H54 (cell line): ENCODE measurements at places on chromosomes 6 and 20.

- DNase-seq, result no peak
These were observed 47.6 kb upstream of the MAP3K4 start for GRCh38 chr6:160943997-160944396.

DNA sequence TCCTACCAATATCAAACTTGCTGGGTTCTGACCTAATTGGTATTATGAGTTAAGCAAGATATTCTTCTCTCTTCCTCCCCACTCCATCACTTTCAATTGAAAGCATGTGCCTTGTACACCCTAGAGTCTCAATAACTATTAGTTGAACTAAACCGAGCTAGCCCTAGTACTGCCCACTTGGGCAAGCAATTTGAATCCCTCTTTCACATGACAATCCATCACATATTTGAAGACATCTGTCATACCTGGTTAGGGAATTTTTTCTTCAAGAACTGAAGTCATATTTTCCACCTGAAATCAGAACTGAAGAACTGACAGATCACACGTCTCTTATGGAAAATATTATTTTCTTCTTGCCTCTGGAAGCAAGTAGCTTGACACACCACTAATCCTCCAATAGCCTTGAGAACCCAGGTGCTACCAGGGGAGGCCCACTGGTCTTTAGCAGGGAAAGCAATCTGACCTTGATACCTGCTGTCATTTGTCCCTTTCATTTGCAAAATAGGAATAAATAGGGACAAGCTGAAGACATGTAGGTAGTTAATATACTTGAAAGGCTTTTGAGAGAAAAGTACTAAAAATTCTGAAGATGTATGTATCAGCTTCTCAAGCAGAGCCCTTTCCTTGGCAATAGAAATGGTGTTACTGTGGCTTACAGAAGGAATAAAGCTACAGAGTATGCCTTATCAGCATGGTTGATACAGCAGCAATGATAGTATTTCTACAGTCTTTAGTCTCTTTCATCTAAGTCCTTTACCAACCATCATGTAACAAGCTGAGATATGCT lies 71.4 kb downstream of the GJA10 start:
- no peak for DNase-seq

- no peak for DNase-seq
These were observed 22.0 kb upstream of the FRMD1 start for GRCh38 chr6:168100803-168101589.

GRCh38 chr20:20027284-20027683 lies 10.1 kb downstream of the NAA20 start:
- DNase-seq, result no peak

DNA sequence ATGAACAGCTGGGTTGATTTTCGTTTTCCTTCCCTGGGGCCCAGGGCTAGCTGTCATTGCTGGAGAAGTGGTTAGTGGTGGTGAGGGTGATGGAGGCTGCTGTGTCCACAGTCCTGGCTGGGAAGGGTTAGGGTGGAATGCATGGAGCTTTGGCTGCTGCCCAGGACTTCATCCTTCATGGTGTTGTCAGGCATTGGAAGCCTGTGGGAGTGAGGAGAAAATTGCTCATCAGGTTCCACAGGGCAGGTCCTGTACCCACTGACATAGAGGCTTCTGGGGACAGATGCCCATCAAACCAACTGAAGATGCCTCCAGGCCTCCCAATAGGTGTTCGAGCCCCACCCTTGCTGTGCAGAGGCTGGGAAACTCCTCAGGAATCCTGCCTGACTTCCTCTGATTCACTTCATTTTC lies 262.4 kb upstream of the SUPT3H start:
- no peak for DNase-seq

DNA sequence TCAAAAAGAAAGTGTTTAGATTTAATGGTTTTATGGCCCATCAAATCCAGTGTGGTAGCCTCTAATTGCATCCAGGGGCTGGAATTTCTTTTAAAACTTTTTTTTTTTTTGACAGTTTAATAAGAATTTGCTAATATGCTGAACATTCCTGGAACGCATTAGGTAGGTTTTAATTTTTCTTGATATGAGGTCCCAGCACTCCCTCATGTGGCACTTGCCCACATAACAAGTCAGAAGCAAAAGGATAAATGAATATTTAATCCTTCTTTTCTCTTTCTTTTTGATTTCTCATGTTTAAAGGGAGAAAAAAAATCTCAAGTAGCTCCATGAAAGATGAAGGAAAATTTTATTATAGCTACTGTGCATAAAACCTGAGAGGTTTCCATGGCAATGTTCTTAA lies 13.5 kb downstream of the HAO1 start:
- DNase-seq, result no peak

DNA sequence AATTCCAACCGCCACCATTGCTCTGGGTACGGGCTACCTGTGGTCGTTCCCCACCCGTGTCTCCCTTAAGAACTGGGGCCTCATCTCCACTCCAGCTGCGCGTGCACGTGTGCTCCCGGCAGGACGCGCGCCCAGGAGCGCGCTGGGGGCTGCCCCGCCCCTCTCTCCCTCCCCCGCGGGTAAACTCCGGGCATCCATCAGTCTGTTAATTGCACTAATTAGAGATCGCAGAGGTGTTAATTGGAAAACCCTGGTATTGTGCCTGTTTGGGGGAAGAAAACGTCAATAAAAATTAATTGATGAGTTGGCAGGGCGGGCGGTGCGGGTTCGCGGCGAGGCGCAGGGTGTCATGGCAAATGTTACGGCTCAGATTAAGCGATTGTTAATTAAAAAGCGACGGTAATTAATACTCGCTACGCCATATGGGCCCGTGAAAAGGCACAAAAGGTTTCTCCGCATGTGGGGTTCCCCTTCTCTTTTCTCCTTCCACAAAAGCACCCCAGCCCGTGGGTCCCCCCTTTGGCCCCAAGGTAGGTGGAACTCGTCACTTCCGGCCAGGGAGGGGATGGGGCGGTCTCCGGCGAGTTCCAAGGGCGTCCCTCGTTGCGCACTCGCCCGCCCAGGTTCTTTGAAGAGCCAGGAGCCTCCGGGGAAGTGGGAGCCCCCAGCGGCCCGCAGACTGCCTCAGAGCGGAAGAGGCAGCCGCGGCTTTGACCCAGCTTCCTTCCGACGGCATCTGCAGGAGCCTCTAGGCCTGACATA lies 14.4 kb downstream of the FOXP4 start:
- DNase-seq, result no peak

DNA sequence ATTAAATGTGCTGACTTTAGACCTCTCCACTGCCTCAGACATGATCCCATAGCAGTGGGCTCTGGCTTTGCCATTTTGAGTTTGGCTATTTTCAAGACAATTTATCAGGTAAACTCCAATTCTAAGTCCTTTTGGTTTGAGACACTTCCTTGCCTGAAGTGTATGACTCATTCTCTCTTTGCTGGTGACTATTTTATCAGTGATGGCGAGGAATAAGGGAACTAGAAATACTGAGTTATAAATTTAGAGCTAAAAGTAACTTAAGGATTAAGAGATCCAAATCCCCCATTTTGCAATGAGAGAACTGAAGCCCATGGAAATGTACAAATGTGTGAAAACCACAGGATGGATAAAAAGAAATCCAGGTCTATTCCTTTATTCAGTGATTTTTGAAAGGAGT lies 30.9 kb upstream of the CD83 start:
- DNase-seq, result no peak

- DNase-seq, result no peak
These were observed 167.3 kb upstream of the GMDS start for GRCh38 chr6:2412731-2413130.

GRCh38 chr6:145155411-145155810 lies 579.9 kb downstream of the EPM2A start:
- no peak for DNase-seq

- DNase-seq, result no peak
These were observed 14.7 kb downstream of the ENPP3 start for GRCh38 chr6:131651782-131652181.

GRCh38 chr20:52867305-52867704 lies 104.9 kb upstream of the TSHZ2 start:
- no peak for DNase-seq

- DNase-seq, result no peak
These were observed 80.1 kb upstream of the NXT1 start for GRCh38 chr20:23270382-23270911.

GRCh38 chr20:34506480-34506879 lies 9.7 kb upstream of the DYNLRB1 start:
- DNase-seq, result no peak

GRCh38 chr6:144159223-144159622 lies 8.9 kb downstream of the STX11 start:
- no peak for DNase-seq

GRCh38 chr20:24870057-24870456 lies 79.0 kb upstream of the CST7 start:
- DNase-seq, result no peak

GRCh38 chr6:165713845-165714466 lies 50.9 kb upstream of the PDE10A start:
- DNase-seq, result no peak

DNA sequence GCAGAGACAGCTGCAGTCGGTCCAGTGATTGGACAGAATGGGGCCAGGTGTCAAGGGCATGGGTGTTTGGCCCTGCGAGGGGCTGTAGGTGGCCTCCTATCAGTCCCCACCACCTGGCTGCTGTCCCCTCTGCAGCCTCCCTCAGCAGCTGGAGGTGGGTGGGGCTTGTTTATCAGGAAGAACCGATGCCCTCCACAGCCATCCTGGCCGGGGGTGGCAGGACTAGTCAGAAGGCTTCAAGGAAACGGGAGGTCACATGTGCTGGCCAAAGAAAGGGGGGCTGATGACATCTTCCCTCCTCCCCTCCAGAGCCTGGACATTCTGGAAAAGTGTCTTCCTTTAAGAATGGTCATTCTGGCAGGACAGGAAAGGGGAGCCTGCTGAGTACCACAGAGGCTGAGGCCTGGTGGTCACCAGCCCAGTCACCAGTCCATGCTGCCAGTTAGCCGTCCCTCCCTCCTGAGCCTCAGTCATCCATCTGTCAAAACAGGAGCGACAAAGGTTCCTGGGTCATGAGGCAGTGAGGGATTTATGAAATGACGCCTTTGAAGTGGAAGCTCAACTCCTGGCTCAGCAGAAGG lies 4.1 kb downstream of the FAM210B start:
- no peak for DNase-seq

DNA sequence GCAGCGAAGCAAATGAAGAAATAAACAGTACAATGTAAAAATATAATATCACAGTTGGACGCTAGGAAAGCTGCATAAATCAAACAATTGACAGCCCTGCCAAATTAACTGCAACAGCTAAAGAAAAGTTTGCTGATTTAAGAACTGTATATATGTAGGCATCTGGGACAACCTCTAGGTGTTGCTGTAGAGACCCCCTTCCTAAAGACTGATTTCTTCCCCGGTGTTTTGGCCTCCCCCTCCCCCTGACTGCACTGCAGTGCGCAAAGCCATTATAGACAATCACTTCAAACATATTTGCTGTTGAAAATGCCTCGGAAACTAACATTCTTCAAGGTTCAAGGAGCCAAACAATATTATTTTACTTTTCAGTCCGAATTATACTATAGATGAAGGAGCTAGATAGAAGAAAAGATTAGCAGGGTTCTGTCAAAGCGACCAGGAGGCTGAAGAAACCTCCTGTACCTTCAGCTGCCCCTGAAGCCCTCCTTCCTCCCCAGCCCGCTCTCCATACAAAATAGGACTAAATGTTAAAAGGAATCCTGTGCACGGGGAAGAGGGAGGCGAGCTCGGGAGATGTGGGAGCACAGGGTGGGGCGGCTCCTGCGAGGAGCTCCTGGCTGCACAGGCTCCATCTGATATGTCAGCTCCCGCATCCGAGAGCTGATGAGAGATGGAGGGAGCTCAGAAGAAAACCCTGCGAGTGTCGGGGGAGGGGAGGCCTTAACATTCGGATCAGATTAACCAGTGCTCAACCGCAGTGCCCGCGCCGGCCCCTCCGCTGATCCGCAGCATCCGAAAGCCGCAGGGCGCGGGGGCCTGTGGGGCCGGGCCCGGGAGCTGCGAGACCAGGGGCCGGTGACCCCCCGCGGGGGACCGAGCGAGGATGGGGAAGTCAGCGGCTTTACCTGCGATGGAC lies 822 bp downstream of the ELOVL4 start:
- DNase-seq, result no peak

- no peak for DNase-seq
These were observed 436.6 kb downstream of the PRKN start for GRCh38 chr6:162290846-162291465.

DNA sequence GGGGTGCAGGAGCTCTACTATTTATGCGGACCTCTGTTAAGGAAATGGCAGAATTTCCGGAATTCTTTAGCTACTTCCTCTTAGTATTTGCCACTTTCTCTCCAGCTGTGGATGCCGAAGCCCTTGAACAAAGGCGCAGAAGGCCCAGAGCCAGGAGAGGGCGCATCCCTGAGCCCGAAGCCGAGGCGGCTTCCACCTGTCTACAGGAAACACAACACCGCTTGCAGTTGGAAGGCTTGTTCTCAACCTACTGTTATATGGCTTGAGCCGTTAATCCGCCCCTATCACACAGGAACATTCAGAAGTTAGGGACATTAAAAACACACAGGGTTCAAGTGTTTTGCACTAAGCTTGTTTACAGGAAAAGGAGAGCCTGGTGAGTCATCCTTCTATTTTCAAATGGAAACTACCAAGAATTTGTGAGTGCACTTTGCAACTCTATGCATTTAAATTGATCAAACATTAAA lies 417.1 kb downstream of the BCKDHB start:
- DNase-seq, result no peak

DNA sequence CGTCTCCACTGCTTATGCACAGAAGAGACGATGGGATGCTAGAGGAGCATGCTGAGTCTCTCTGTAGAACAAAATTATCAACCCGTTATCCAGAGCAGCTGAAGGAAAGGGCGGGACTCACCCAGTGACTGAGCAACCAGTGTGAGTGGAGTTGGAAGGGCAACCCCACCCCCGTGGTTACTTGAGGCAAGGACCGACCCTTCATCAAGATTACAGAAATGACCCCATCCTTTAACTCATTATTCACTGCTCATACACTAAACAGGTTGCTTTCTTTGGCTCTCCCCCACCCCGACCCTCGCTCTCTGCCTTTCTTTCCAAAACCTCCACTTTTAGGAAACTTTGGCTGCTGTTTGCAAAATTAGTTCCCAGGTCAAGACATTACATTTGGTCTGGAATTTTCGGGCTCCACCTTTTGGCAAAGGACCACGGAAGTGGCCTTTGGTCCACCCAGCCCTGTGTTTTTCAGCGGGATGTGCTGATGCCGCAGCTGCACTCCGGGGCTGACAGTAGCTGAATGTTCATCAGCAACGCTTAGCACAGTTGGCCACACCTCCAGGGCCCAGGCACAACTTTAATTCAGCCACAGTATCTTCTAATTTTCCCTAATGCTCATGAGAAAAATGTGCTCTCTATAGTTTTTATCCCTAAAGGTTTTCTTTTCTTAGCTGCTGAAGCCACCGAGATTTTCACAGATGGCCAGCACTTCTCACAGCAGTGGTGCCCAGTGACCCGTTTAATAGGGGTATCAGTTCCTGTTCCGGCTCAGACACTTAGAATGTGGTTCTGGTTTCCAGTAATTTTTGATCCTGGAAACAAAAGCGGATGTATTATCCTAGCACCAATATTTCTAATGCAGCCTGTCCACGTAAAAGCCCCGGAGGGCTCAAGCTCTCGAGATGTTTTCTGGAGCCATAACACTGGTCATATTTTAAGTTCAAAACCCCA lies 103.6 kb upstream of the NXT1 start:
- DNase-seq, result no peak

- DNase-seq, result no peak
These were observed 88.8 kb upstream of the SIRPA start for GRCh38 chr20:1806456-1806855.
